ENCODE measurements at places on chromosomes 2 and 18.
A peak's percentile ranks its signal among the peaks of the same experiment; 100 is the strongest.

DNA sequence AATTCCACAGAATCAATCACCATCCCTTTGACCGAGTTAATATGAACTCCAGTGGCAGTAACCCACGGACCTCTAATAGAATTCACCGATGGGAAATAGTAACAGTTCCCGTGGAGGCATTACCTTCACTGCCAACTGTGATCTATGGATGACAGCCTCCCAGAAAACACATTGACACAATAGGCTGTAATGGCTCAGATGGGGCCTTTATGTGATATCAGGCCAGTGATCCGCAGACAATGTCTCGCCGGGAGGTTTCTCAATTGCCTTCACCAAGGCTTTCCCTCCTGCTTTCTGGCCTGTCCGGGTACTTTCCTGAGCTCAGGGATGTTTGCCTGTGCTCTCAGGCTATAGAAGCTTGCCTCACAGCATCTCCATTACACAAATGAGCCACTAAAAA is 34.4 kb upstream of the KLF7 start:
- DNase-seq = no peak

DNA sequence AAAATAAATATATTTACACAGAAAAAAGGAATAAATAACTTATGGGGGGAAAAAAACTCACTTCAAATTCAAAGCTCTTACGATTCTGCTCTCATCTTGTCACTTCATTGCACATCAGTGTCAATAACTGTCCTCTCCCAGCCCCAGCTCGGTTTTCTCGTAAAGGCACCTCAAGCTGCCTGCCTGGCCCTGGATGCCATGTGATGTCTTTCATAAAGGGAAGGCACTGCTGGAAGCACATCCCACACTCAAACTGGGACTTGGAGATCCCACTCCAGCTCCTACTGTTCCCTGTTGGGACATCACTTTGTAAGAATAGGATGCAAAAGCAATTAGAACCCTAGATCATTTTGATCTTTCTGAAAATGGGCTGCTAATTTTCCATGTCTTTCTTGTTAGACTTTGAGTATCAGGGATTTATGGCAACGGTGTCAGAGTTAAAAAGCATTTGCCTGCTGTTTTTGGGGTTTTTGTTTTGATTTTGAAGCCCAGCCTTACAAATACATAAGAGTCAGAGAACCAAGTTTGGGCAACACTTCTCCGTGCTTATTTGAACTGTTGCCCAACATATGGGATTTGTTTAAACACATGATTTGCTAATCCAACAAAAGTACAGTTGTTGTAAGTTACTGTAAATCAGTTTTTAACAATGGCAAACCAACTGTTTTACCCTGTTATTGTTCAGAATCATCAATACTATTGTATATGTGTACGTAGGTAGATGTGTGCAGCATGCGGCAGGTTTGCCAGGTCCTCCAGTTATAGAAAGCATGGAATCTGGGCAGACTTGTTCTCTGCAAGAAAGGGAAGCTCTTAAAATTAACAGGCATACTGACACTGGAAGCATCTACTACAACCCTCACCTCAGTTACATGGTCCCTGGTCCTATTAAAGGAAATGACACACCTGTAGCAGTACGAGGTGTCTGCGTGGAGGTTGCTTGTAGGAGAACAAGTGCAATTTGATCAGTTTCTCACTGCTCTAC is 20.6 kb downstream of the SERTAD2 start:
- DNase-seq = no peak

- no peak for DNase-seq
Observed at GRCh38 chr2:15989559-15989958, 49.2 kb downstream of the MYCN start.

GRCh38 chr2:143415571-143415970 is 286.4 kb downstream of the ARHGAP15 start:
- DNase-seq = no peak

GRCh38 chr2:24617424-24617823 is 126.4 kb downstream of the NCOA1 start:
- no peak for DNase-seq

DNA sequence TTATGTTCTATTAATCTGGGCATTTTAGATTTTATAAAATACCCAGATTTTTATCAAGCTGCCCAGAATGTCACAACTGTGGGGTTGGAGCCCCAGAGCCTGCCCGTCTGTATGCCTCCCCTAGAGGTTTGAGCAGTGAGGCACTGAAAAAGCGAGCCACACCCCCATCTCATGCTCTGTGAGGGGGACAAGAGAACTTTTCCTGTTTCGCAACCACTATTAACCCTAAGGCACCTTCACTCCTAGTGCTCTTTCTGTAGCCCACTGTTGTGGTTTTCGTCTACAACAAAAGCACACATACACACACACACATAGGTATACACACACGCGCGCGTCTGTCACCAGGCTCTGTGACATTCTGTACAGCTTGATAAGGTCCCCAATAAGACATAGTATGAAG is 38.0 kb downstream of the DCDC2C start:
- DNase-seq = no peak

- DNase-seq = peak; percentile 66
Observed at GRCh38 chr2:163778045-163778781, 42.4 kb upstream of the FIGN start.

- DNase-seq = no peak
Observed at GRCh38 chr2:198100346-198100745, 296.0 kb downstream of the PLCL1 start.

DNA sequence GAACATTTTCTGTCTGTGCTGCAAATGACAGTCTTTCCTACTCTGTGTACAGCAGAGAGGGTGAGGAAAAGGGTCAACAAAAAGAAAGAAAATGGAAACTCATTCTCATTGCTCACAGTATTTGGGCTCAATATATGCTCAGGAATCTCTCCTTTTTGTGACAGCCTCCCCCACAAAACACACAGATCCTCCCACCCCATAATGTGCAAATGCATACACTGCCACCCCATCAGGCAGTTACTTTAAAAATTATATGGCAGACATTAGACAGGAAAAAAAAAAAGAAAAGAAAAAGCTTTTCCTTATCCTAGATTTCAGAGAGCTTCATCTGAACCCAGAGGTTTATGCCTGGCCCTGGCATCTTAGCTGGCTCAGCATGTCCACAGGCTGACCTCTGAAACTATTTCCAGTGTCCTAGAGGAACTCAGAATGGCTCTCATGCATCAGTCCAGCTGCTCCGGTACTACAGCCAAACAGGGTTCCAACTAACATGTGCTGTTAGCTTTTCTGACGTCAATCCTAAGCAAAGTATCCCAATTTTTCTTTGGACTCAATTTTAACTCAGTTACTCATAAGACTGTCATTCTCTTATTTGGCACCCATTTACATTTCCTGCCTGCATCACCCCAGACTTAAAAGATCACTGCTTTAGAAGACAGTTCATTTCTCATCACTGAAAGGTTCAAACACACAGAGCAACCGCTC is 105.9 kb downstream of the RBMS1 start:
- peak; percentile 16 for DNase-seq

DNA sequence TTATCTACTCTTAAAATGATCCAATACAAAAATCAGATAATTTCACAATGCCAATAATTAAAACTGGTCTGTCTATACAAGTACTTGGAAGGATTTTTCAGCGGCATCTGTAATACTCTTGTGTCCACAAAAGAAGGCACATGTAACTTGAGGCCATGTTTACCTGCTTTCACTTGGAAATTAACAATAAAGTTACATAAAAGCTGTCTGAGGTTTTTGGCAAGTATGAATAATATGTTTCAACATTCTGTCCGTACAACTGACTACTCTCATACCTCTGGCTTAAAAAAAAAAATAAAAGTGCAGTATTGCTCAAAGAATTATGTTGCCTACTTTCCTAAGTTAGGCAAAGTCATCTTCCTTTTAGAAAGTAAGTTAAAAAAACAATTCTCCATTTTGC is 253.6 kb downstream of the NBAS start:
- no peak for DNase-seq

- DNase-seq = no peak
Observed at GRCh38 chr2:228938629-228939028, 332.5 kb downstream of the PID1 start.

DNA sequence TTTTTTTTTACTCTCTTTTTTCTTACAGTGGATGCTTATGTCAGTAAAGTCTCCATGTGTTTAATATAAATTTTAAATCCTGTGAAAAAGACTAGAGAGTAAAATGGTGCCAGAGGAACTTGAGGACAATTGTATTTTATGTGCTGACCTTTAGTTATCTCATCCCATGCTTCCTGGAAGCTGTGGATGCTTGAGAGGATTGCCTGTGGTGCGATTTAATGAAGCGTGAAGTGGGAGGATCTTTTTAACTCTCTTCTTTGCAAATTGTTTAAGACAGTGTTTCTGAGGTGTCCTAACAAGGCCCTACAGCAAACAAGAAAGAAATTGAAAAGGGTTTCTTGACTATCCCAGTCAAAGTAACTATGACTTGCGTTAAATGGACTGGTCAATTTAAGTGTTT is 84.2 kb downstream of the DTNA start:
- no peak for DNase-seq

DNA sequence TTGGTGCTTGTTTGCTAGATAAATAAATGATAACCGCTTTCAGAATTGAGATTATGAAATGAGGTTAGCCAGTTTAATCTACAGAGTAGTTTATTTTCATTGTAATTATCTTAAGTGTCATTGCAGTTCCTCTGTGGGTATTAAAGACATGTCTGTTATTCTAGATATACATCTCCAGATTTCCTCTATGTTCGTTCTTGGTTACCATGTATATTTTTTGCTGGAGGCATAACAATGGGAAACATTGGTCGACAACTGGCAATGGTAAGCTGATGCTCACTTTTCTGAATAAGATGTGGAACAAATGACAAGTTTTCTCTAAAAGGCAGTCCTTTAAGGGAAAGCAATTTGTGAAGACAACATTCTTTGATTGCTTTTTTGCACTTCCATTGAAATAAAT is 18.7 kb downstream of the INSIG2 start:
- DNase-seq = no peak

DNA sequence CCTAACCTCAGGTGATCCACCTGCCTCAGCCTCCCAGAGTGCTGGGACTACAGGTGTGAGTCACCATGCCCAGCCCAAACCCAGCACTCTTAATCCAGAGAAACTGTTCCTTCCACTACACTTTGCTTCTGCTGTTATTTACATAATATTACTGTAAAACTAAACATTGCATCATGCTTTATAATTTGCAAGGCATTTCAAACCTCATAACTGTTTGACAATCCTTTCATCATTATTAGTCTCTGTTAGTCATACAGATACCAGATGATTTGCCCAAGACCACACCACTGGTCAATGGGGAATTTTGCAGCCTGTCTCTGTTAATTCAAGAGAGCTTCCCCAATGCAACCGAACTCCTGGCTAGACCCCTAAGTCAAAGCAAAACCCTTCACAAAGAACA is 338.3 kb downstream of the ALK start:
- no peak for DNase-seq

GRCh38 chr2:32446369-32446768 is 89.5 kb downstream of the BIRC6 start:
- DNase-seq = no peak

DNA sequence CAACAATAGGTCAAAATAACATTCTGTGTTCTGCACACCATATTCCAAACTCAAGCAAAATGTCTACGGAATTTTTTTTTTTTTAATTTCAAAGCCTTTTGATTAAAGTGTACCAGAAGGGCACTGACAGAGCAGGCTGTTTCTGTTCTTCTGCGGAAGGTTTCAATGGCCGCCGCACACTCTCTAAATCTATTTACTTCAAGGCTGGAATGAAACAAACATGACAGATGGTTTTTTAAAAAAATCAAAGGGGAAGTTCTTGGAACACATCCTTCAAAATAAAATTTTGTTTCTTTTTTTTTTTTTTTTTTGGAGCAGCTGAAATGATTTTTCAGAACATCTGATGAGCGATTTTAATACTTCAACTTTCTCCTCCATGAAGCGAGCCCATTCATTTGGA is 259.1 kb downstream of the TXNL1 start:
- no peak for DNase-seq

DNA sequence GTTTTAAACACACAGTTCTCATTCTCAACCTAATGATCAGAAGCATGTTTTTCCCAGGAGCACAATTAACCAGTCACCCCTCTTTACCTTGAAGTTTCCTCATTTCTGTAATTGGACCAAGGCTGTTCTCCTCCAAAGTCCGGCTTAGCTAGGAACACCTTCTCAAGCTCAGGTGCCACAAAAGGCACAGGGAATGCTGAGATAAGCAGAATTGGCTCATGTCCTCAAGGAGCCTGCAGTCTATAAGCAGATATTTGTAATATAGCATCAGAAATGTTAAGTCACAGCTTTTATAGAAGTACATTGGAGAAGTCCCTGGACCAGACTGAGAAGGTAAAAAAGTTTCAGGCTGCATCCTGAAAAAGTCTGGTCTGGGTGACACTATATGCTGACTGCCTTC is 20.7 kb downstream of the OSR1 start:
- no peak for DNase-seq

DNA sequence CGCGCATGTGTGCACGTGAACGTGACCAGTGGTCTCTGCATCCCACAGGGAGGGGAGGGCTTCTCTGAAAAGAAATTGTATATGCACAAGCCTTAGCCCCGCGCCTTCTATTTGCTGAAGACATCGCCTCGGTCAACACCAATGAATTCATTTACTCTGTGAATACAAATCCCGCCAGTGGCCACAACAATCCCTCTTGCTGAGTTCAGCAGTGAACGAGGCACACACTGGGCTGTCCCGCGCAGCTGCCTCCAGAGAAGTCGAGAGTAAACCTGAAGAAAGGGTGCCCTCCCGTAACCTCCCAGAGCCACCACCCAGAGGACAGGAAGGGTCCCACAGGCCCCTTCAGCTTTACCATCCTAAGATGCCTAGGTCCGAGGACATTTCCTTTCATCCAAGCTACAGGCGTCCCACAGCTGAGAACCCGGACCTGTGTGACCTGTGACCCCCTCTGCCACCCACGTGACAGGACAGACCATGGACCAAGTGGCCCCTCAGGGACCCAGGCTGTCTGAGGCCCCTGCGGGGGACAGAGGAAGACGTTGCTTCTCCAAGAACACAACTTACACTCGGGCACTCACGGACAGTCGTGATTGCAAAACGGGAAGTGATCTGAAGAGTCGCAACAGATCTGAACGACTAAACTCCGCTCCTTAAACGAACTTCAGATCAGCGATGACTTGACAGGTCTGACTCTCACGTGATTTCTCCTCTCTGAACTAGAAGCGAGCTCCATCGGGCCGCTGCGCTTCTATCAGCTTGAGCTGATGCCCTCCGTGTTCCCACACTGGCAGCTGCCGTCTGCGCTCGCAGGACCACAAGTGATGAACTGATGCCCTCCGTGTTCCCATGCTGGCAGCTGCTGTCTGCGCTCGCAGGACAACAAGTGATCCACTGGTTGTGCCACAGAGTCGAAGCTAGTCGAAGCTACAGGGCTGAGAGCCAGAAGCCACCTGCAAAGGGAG is 92.7 kb downstream of the ZNF516 start:
- DNase-seq = no peak

All from SW 1271 (cell line).